ENCODE measurements at places on chromosomes 4 and X. TPM values are rescaled to one million over a fixed set of nuclear protein-coding genes. Genes with fewer than 3 reads are reported as not detected.

Gene USP46
- 33.6 TPM for total RNA-seq

- DNase-seq, result no peak
Measured at GRCh38 chrX:30304866-30305265, 4.3 kb downstream of the NR0B1 start.

Gene SPANXA1
- total RNA-seq, result not detected

GRCh38 chr4:86118711-86119110 lies 241.1 kb downstream of the MAPK10 start:
- no peak for DNase-seq

Gene HSFX4
- total RNA-seq, result not detected

GRCh38 chrX:7925867-7926472 lies 1.2 kb downstream of the PNPLA4 start:
- peak; percentile 56 for DNase-seq

DNA sequence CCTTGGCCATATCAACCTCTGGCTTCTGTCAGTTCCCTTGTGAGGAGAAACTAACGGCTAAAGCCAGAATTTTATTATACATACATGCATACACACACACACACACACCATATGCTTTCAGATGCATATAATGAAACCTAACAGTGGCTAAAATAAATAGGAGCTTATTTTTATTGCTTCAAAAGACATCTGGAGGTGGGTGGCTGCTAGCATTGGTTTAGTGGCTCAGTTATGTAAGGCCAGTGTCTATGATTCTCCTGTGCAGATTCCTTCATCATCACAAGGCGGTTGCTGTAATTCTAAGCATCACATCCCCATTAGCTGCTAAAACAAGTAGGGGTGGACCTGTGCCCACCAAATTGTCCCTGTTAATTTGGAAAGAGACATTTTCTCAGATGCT lies 110.8 kb downstream of the MAPK10 start:
- no peak for DNase-seq

DNA sequence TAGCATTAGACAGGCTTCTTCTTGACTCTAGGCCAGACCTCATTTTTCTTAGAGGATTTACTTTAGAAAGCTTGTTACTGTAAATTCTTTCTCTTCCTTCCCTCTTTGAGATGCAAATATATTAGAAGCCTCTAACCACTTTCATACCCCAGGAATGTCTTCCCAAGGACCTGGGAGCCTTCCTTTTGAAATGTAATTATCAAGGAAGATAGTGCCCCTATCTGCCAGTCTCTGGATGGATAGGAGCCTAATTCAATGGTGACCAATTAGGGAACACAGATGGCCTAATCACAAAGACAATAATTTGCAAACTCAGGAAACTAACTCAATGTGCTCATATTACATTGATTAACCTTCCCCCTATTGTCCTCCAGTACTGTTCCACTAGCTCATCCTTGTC lies 145.6 kb upstream of the DCAF8L1 start:
- no peak for DNase-seq

Gene CLDN22
- total RNA-seq, result not detected

Gene GABRA4
- total RNA-seq, result not detected

Gene NPY5R
- total RNA-seq, result 1.5 TPM

DNA sequence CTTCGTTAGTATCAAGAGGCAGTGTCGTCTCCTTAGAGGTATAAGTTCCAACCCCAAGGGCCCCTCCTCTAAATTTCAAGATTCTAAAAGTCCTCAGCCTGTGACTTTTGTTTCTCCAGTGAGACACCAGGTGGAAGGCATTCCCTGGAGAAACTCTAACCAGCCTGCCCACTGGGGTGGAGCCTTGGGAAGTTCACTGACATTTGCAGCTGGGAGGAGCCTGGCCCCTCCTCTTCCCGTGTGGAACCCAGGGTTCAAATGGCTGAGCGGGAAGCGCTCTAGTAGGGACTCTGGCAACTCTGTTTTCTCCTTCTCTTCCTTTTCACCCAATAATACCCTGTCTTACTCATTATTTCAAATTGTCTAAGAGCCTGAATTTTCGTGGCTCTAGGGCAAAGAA lies 325.0 kb downstream of the TLL1 start:
- no peak for DNase-seq

DNA sequence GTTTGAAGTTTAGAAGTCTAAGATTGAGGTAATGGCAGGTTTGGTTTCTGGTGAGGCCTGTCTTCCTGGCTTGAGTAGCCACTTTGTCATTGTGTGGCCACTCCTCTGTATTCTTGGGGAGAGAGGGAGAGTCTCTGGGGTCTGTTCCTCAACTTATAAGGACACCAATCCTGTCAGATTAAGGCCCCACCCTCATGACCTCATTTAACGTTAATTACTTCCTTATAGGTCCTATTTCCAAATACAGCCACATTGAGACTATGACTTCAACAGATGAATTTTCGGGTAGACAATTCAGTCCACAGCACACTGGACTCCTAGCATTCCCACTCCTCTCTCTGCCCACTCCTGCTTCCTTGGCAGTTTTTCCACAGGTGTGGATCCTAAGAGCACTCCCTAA lies 350.8 kb upstream of the CASK start:
- DNase-seq, result no peak

Gene PCDH18
- total RNA-seq, result 8.4 TPM

- no peak for DNase-seq
Measured at GRCh38 chr4:150251752-150252190, 173.5 kb downstream of the DCLK2 start.

- no peak for DNase-seq
Measured at GRCh38 chrX:47143894-47144625, 442 bp downstream of the NDUFB11 start.

DNA sequence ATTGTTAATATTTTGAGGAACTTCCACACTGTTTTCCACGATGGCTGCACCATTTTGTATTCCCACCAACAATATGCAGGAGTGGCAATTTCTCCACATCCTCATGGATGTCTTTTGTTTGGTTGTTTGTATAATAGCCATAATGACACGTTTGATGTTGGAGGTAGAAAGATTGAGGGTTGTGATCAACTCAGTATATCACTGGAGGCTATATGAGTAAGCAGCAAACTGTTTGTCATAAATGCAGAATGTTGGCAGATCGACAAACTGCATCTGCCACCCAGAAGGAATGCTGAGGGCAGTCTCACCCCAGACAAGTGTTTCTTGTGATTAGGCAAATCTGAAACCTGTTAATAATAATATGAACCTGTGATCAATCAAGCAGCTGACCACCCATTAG lies 243.9 kb upstream of the WDFY3 start:
- DNase-seq, result no peak

- DNase-seq, result no peak
Measured at GRCh38 chr4:3067473-3068001, 6.8 kb downstream of the HTT-AS start.

- no peak for DNase-seq
Measured at GRCh38 chr4:143127621-143128020, 57.1 kb upstream of the USP38 start.

Gene SORBS2
- total RNA-seq, result 92.6 TPM

DNA sequence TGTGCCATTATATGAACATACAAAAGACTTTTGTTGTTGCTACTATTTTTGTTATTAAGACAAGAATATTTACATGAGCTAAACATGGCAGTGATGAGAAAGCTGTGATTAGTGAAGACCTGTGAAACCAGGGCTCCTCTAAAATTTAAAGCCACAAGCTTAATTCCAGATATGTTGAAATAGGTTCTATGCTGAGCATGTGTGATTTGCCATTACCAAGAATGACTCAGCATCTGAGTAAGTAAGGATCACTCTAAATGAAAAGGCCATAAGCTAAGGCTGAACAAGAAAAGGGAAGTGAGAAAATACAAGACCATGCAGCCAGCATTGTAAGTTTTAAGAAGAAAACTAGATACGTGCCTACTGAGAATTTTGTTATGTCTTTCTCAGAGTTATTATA lies 75.9 kb upstream of the CAMK2D start:
- DNase-seq, result no peak

DNA sequence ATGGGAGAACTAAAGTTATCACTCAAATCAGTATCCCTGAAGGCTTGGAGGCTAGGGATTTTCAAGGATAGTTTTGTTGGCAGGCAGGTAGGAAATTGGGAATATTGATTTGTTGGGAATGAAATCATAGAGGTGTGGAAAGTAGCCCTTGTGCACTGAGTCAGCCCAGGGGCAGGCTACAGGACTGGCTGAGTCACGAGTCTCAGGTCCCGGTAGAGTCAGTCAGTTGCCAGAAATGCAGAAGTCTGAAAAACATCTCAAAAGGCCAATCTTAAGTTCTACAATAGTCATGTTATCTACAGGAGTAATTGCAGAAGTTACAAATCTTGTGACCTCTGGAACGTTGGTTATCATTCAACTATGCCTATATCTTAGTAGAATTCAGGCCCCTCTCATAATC lies 153.1 kb downstream of the GC start:
- DNase-seq, result no peak

Gene GAGE12J
- total RNA-seq, result not detected

DNA sequence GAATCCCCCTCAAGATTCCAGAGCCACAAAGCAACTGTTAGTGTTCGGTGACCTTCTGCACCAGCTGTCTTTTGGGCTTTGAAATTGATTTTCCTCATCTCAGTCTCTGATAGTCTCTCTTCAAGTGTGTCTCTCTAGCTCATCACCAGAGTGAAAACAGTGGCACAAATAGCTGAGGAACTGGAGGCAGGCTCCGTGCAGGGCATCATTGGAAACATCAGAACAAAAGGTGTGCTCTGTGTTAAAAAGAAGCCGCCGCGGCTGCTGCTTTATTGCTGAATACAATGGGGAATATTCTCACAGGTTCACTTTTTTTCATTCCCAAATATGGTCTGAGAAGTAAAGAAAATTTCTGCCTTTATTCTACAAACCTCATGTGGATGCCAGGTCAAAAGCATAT lies 297.5 kb downstream of the DCTD start:
- DNase-seq, result no peak

Gene CENPC
- 26.4 TPM for total RNA-seq

DNA sequence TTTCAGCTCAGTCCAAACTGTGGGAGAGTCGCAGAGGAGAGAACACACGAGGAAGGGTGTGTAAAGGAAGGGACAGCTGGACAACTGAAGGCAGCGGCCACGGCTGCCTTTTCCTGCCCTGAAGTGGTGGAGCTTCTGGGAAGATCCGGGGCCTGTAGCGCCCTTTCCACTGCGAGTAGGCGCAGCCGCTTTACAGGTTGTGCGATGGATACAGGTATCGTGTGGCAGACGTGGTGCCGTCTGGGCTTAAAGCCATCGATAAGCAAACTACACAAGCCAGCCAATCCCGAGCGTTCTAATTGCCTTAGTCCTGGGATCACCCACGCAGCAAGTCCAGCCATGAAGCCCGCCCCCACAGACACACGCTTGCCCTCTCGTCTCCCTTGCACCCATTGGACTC lies 15.4 kb downstream of the NKX6-1 start:
- no peak for DNase-seq

GRCh38 chrX:31449965-31450364 lies 378.1 kb upstream of the FTHL17 start:
- no peak for DNase-seq

Gene DACH2
- 1.5 TPM for total RNA-seq

Gene USP17L30
- not detected for total RNA-seq

Measured in progenitor cell of endocrine pancreas (in vitro differentiated cells).